Nucleus accumbens (tissue), 56 donors: ENCODE measurements at places on chromosomes 6 and 20.

GRCh38 chr20:62708591-62709536 lies at the start of gene NTSR1:
NTSR1 (plus strand) TSS chr20:62708836; CDS start chr20:62709208, 372 bp downstream.
- no peak for DNase-seq

- DNase-seq, result no peak
Measured at GRCh38 chr6:151692216-151692615, 115.3 kb upstream of the ESR1 start.

DNA sequence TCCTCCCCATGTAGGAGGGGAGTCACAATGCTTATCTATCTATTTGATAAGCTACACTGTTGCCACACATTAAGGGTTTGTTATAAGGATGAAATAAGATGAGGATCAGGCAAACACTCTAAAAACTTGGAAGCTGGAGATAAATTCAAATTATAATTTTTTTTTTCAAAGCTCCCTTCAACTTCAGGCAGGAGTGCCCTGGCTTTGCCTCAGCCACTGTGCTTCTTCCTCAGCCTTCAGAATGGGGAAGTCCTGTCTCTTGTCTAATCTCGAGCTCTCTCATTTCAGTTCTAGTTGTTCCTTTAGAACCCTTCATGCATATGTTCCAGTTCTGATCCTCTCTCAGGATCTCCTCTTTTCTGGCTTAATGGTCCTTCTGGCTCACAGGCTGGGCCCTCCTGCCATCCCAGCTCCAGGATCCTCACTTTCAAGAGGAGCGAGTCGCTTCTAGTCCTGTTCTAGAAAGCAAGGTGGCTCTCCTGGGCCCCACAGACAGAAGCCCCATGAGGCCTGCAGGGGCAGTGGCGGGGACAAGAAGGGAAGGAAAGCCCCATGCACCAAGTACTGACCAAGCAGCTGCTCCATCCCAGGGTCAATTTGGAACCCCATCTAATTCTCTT lies 164.3 kb downstream of the VEGFA start:
- no peak for DNase-seq

DNA sequence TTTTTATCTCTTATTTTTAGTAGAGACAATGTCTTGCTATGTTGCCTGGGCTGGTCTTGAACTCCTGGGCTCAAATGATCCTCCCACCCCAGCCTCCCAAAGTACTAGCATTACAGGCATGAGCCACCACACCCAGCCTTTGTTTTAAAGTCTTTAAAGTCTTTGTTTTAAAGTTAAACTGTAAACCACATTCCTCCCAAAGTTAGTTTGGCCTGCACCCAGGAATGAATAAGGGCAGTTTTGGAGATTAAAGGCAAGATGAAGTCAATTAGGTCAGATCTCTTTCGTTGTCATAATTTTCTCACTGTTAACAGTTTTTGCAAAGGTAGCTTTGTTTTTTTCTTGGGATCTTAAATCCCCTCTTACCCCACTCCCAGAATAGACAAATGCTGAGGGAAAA lies 63.8 kb downstream of the UBR2 start:
- DNase-seq, result no peak

- no peak for DNase-seq
Measured at GRCh38 chr6:68779366-68779765, 144.3 kb downstream of the ADGRB3 start.

DNA sequence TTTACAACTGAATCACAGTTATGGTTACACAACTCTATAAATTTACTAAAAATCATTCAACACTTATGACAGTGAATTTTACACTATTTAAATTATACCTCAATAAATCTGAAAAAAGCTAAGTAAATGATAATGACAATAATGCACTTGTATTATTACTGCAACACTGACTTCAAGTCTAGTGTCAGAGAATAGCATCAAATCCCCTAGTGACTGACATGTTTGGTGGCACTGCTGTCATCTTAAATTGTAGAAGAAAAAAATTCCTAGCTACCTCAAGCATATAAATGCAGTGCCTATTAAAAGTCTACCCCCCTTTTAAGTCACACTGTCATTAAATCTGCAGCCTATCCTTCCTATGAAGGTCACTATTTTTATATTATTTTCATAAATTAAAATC lies 189.4 kb upstream of the RUNX2 start:
- DNase-seq, result no peak

GRCh38 chr6:9711365-9711764 lies 703.5 kb downstream of the TFAP2A start:
- no peak for DNase-seq

DNA sequence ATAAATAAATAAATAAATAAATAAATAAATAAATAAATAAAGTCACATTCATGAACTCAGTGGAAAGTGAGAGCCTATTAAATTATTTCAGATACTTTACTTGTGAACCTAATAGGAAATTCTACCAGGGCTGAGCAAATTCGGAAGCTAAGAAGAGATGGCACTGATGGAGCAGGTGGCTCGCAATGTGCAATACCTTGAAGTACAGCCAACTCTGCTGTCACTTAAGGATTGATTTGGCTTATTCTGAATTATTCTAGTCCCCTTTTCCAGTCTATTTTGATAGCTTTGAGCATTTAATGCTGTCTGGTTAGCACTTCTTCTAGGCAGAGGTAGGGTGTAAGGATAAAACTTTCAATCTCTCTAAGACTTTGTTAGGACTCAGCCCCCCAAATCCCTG lies 395.8 kb upstream of the PLCB4 start:
- no peak for DNase-seq

GRCh38 chr6:112827793-112828192 lies 480.7 kb downstream of the RFPL4B start:
- DNase-seq, result no peak

DNA sequence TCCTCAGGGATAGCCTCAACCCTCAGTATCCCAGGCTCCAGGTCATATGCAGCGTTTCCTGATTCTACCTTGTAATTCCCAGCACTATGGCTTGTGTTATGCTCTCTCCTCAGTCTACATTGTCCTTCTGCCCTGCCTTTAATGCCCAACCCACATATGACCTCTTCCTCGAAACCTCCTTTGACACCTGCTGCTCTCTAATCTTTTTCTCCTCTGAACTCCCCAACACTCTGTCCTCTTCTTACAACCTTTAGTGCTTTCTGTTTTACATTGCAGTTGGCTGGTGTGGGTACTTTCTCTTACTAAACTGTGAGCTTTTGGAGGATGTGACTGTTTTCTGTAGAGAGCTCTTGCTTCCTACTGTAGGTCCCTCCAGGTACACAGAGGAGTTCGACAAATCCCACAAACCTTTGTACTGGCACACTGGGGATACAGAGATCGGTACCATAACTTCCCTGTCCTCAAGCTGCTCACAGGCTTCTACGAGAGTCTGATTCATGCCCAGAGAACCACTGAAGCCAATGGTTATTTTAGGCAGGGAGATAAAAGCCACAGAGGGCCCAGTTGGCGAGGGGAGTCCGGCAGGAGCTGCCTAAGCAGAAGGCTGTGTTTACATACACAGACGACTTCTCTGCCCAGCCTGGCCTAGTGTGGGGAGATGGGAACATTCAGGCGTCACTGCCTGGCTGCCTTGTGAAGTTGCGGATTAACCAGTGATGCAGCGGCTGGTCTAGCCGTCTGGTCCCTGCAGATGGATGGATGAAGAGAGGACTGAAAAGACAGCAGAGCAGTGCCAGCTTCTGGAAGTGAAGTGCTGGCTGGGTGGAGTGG lies 8.4 kb upstream of the EPB41L1 start:
- no peak for DNase-seq

DNA sequence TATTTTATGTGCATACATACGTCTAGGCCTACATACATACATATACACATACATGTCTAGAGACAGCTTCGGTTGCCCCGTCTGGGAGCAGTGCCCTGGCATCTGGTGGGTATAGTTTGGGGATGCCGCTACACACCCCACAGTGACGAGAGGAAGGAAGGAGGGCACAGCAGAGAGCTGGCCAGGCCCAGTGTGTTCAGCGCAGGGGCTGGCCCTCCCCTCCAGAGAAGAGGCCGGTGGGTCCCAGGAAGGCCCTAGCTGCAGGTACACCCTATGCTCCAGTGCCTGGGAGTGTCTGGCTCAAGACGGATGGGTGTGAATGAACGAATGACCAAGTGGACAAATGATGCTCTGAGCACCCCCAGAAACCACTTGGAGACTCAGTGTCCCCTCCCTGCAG lies 284.6 kb downstream of the CDH4 start:
- DNase-seq, result no peak

DNA sequence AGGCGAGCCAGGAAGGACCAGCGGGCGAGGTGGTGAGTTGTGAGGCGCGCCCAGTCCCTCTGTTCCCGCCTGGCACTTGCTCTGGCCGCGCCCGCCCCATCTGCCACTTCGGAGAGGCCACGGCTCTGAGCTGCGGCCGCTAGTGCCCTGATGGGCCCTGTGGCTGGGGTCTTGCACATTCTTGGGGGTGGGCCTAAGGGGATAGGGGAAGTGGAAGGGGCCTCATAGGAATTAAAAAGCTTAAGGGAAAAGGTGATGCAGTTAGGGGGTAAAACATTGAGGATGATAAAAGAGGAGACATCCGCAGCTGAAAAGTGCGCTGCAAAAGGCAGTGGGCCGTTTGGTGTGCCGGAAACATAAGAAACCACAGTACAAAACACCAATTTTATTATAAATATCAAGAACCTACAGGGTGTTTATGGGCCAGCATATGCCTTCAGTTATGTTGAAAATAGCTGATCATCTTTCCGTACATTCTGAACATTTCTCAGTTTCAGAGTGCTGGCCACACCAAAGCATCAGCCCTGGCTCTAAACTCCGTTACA lies 1.1 kb upstream of the PSMB8 start:
- DNase-seq, result no peak

DNA sequence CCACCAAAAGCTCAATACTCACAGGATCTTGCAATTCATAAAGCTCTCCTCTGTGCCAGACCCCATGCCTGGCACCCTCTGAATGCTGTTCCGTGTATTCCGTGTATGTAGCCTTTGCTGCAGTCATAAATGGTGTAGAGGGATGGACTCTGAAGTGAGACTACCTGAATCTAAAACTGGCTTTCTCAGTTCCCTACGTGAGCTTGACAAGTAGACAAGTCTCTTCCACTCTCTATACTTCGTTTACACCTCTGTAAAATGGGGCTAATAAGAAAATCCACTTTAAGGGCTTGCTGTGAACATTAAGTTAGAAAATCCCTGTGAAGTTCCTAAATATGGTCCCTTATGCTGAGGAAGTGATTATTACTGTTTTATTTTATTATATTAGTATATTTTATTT lies 31.5 kb downstream of the PPP1R16B start:
- DNase-seq, result no peak

DNA sequence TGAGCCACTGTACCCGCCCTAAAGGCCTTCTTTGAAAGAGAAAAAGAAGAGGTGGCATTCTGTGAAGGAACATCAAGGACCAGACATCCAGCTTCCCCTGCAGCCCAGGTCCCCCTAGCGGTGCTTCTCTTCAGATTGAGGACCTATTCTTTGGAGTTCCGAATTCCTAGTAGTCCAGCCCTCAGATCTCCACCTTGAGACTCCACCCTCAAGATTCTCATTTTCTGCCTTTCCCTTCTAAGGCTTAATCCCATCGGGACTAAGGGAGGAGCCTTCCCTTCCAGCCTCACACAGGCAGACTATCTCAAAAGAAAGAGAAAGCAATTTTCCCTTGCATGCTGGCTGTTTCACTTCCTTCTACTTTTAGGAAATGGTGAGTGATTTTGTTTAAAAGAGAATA lies 32.5 kb downstream of the MUC22 start:
- no peak for DNase-seq

- DNase-seq, result no peak
Measured at GRCh38 chr6:29071831-29072723, 15.0 kb downstream of the OR2B3 start.

DNA sequence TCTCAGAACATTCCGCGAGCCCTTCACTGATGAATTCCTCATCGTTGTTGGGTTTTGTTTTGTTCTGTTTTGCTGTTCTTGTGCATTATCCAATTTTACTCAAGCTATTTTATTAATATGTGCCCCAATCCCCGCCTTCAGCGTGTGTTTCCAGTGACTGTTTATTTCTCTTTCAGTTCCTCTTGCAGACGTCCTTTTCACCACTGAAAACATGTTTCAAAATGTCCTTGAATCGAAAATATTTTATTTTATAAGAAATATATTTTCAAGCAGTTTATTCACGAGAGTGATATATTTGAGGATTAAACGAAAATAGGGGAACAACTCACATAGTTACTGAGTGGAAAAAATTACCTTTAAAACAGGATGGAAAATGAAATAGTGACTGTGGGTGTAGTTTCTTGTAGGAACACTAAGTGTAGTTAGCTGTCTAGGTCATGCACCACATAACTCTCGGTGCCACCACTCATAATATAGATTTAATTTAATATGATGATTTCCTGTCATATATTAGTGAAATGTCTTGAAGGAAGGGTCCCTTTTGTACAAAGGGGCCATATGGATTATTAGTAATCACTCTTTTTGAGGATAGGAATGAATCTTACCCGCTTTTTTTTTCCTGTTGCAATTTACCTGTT lies 45.3 kb upstream of the HDDC2 start:
- DNase-seq, result no peak

DNA sequence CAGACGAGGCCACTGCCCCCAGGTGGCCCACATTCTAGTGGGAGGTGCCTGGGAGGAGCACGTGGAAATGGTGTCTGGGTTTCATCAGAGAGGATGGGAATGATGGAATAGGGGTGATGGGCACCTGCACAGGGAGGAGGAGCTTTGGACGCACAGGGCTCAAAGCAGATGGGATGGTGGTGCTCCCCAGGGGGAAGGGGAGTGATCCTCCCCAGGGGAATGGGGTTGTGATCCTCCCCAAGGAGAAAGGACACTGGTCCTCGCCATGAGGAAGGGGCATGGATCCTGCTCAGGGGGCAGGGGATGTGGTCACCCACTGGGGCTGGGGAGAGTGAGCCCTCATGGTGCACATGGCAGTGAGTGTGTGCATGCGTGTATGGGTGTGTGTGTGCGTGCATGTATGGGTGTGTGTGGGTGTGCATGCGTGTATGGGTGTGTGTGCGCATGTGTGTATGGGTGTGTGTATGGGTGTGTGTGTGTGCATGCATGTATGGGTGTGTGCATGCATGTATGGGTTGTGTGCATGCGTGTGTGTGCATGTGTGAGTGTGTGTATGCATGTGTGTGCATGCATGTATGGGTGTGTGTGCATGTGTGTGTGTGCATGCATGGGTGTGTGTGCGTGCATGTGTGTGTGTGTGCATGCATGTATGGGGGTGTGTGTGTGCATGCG lies 49.7 kb upstream of the SLCO4A1 start:
- DNase-seq, result no peak

GRCh38 chr6:16623731-16624130 lies 137.5 kb downstream of the ATXN1 start:
- DNase-seq, result no peak

DNA sequence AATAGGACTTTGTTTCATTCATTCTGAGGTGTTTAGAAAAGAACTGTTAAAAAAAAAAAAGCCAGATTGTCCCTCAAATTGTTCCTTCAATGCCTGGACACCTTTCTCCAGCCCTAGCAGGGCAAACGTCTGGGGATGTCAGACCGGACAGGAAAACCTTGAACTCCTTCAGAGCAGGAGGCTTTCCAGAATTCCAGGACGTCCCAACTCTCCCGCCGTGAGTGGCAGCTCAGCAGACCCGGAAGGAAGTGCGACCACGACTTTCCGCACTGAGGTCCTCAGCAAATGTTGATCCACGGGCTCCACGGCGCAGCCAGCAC lies 139.1 kb downstream of the DLL1 start:
- DNase-seq, result no peak
